ENCODE measurements at places on chromosomes 7 and 10.

GRCh38 chr7:135480966-135481597, 28.8 kb downstream of the CNOT4 start:
- H3K4me1 ChIP-seq: no peaks in the 10 kb centered on the region
- no peaks in the 10 kb centered on the region for H3K36me3 ChIP-seq
- H3K4me3 ChIP-seq: no peak overlapping the region
- no peak overlapping the region for H3K27ac ChIP-seq

DNA sequence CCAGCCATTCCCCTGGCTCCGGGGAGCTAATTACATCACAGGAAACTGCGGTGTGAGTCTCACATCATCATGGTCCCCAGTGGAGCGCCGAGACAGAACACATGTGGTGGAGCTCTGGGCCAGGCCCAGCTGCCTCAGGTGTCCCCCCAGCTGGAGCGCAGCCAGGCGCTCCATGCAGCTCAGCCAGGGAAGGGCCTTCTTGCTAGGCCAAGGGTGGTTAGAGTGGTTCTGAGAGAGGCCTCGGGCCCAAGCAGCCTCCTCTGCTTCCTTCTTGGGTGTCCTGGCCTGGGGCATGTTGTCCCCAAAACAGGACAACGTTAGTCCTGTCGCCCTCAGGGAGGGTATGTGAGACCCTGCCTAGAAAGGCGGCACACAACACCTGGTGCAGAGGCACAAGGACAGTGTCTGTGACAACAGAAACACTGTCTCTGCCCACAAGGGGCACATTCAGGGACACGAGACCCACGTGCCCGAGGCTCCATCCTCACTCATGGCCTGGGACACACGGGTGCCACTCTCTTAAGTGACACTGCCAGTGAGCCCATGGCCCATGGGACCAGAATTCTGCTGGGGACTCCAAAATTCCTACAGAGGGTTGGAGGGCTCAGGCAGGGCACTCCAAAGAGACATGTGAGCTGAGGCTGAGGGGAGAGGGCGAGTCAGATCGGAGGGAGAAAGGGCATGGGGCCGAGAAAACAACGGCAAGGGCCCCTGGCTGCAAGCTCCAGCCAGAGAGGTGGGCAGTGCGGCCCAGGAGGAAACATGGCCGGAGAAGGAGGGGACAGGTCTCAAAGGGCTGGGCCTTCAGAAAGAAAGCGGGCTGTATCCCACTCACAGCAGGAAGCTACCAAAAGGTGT, 37.0 kb upstream of the RET start:
- H3K27ac ChIP-seq: no peak overlapping the region
- H3K4me3 ChIP-seq: no peak overlapping the region
- DNase-seq: no peak
- H3K36me3 ChIP-seq: no peaks in the 10 kb centered on the region
- no peaks in the 10 kb centered on the region for H3K4me1 ChIP-seq
- no peaks in the 10 kb centered on the region for H3K27me3 ChIP-seq

DNA sequence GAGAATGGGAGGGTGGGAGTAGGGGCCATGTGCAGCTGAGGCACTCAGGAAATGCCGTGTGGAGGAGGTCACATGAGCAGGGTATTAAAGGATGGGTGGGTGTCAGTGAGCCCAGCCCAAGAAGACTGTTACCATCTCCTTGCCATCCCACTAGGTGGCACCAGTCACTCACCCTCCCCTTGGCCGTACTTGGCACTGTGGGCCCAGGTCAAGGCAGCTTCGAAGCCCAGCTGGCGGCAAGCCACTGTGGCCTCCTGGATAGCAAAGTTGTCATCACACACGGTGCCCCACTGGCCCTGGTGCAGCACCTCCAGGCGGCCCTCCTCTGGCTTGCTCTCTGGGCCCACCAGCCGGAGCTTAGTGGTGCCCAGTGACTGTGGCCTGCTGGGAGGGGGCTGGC, 5.4 kb downstream of the LOXL4 start:
- peaks cover 10% of the 10 kb centered on the region for H3K4me1 ChIP-seq
- H3K36me3 ChIP-seq: no peaks in the 10 kb centered on the region
- no peak overlapping the region for H3K4me3 ChIP-seq
- no peak for DNase-seq
- H3K27ac ChIP-seq: no peak overlapping the region
- no peaks in the 10 kb centered on the region for H3K27me3 ChIP-seq

GRCh38 chr10:112271982-112272381, 11.2 kb upstream of the TECTB start:
- H3K36me3 ChIP-seq: no peaks in the 10 kb centered on the region
- no peak for DNase-seq
- H3K4me1 ChIP-seq: no peaks in the 10 kb centered on the region
- H3K27me3 ChIP-seq: no peaks in the 10 kb centered on the region
- H3K27ac ChIP-seq: no peak overlapping the region

- H3K27ac ChIP-seq: no peak overlapping the region
- no peak for DNase-seq
- no peaks in the 10 kb centered on the region for H3K27me3 ChIP-seq
- no peaks in the 10 kb centered on the region for H3K36me3 ChIP-seq
- H3K4me1 ChIP-seq: peaks cover 12% of the 10 kb centered on the region
Measured at GRCh38 chr10:4775808-4776207, 50.2 kb upstream of the AKR1E2 start.

- no peak overlapping the region for H3K4me3 ChIP-seq
- no peaks in the 10 kb centered on the region for H3K27me3 ChIP-seq
- H3K27ac ChIP-seq: no peak overlapping the region
- no peaks in the 10 kb centered on the region for H3K4me1 ChIP-seq
Measured at GRCh38 chr10:14803827-14804226, 29.1 kb upstream of the FAM107B start.

DNA sequence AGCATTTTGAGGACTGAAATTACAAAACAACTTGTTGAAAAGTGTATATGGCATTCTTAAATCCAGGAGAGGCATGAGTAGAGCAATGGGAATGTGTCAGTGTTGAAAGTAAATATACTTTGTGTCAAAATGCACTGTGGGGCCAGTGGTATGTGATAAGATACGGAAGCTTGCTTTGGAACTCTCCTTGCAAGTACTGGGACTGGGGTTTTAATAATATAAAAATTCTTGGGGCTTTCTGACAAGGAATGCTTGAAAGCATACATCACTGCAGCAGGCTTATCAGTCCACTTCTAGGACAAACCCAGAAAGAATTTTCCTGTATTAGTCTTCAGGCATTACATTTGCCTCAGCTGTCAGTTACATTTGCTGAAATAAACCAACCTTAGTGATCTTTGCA, 472.8 kb upstream of the FZD8 start:
- DNase-seq: no peak
- no peak overlapping the region for H3K4me3 ChIP-seq
- no peak overlapping the region for H3K27ac ChIP-seq
- H3K4me1 ChIP-seq: peaks cover 59% of the 10 kb centered on the region

DNA sequence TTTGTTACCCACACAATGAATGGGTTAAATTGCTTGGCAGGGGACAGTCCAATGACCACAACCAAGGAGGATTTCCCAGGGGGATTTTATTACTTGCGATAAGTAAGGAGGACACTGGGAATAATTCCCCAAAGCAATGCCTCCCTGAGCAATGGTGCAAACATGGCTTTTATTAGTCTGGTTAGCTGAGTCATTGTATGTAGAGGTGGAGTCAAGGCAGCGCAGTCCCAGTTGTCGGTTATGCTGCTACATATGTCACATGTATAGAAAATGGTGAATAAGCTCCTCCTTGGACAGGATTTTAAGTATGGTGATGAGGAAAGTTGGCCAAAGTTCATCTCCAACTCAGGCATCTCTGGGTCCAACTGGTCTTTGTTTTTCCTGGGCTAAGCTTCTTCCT, 3.9 kb upstream of the TRIM4 start:
- H3K27me3 ChIP-seq: no peaks in the 10 kb centered on the region
- H3K36me3 ChIP-seq: no peaks in the 10 kb centered on the region
- H3K27ac ChIP-seq: no peak overlapping the region
- no peak for DNase-seq

DNA sequence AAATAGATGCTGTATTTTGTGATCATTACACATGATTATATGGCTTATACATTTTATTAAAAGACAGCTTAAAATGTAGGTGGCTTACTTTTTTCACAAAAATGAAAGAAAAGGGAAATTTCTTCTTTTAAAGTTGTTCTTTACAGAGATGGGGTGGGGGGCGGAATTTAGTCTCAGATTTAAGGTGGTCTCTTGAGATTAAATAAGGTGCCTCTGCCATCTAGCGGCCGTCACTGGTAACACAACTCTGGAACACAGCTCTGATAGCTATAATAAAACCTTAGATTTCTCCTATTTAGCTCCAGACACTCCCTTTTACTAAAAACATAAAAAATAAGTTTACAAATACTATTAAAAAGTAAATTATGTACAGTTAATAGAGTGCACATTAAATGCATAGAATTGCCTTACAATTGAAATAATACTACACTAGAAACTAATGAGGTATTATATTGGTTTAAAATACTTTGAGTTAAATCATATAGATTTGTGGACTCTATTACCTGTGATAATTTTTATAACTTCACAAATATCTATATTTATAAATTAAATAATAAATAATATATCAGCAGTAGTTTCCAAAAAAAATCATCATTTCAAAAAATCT, 210.9 kb downstream of the DGKB start:
- no peak for DNase-seq
- no peak overlapping the region for H3K4me3 ChIP-seq
- H3K4me1 ChIP-seq: no peaks in the 10 kb centered on the region
- H3K36me3 ChIP-seq: no peaks in the 10 kb centered on the region

GRCh38 chr10:103840740-103841070, 14.7 kb downstream of the SH3PXD2A start:
- no peaks in the 10 kb centered on the region for H3K27me3 ChIP-seq
- H3K36me3 ChIP-seq: no peaks in the 10 kb centered on the region
- H3K27ac ChIP-seq: no peak overlapping the region
- DNase-seq: no peak

GRCh38 chr7:35424869-35425495, 171.1 kb upstream of the TBX20 start:
- H3K36me3 ChIP-seq: no peaks in the 10 kb centered on the region
- DNase-seq: no peak

DNA sequence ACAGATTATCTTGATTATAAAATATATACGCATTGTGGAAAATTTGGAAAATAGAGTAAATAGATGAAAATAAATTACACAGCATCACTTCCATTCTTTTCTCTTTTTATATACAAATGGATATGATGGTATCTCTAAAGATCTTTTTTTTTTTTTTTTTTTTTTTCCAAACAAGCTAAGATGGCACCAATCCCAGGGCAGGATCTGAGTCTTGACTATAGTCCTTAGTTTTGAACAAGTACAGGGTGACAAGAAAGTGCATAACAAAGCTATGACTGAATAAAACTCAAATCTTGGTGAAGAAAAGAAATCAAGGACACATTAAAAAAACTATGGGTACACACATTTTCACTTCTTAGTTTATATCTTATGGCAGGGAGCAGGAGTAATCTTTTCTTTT, 42.6 kb upstream of the FAM133B start:
- H3K36me3 ChIP-seq: no peaks in the 10 kb centered on the region
- no peak for DNase-seq
- H3K4me3 ChIP-seq: peak overlapping the region; percentile 34
- no peaks in the 10 kb centered on the region for H3K27me3 ChIP-seq

Data from thoracic aorta (tissue), 2 donors.